ENCODE measurements at places on chromosomes 5 and 9.

GRCh38 chr9:18682907-18683306 lies 209.0 kb downstream of the ADAMTSL1 start:
- no peak for DNase-seq

GRCh38 chr5:60538426-60538825 lies 161.5 kb downstream of the DEPDC1B start:
- DNase-seq, result no peak

- no peak for DNase-seq
Observed at GRCh38 chr5:42880496-42881150, 68.9 kb upstream of the SELENOP start.

- no peak for DNase-seq
Observed at GRCh38 chr5:145162626-145163025, 672.5 kb downstream of the PRELID2 start.

- no peak for DNase-seq
Observed at GRCh38 chr9:123000371-123001068, 32.9 kb upstream of the GPR21 start.

- DNase-seq, result no peak
Observed at GRCh38 chr9:19155106-19155935, 28.0 kb upstream of the PLIN2 start.

DNA sequence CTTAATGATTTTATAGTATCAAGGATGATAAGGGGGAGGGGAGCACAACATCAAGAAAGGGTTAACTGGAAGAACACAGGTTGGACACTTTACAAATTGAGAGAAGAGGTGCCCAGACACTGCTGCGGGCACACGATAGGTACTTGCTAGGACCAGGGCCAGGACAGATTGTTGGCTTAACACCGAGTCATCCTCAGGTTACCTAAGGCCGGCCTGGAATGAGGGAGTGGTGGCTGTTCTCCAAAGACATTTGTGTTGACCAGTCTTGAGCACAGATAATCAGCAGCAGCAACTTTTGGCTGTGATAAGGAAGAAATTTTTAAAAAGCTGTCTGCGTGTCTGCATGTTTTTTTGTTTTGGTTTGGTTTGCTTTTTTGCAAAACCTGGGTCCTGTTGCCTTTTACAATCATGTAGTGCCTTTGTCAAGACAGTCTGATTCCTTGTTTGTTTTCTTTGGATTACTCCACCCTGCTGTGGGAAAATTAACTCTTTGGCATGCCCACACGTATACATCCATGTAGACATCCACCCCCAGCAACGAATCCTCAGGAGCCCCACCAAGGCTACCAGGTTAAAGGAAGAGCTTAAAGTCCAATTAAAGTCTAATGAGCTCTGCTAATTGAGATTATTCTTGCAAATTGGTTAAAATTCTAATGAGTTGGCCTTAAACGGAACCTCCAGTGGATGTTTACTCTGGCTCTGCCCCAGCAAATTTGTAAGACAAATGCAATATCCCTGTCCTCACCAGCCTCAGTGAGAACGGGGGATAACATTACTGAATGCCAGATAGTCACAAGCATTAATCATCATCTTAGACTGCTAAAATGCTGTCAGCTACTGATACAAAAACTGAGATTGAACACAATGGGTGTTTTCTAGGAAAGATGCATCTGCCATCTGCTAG lies 382.3 kb downstream of the ACTL7B start:
- peak; percentile 87 for DNase-seq

DNA sequence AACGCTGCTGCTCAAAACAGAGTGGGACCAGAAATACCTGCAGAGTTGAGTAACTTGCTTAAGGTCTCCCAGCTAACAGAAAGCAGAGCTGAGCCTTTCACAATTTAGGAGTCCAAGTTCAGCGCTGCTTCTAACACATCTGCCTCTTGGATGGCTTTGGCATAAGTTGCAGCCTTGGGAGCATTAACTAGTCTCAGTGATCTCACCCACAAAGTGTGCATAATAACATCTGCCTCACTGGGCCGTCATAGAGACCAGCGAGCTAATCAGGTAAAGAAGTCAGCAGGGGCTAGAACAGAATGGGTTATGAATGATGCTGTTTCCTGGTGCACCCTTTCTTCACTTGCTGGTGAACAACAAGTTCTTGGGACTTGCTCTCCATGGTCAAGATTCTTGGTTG lies 36.5 kb downstream of the WWC1 start:
- DNase-seq, result peak; percentile 43

- DNase-seq, result peak; percentile 47
Observed at GRCh38 chr5:34632807-34633422, 23.2 kb upstream of the RAI14 start.

DNA sequence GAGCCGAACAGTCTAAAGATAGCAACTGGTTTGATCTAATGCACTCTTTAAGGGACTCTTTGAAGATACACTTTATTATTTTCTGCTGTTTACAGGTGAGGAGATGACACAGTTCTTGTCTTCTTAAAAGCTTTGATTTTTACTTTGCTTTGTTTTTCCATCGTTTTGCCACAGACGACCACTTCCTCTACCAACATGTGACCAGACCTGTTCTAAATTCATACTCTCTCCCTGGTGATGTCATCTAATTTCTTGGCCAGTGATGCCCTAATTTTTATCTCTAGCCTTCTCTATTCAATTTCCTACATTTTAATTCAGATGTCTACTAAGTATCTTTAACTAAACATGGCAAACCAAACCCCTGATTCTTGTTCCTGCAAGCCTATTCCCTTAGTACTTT lies 583.4 kb upstream of the ITGA1 start:
- no peak for DNase-seq

DNA sequence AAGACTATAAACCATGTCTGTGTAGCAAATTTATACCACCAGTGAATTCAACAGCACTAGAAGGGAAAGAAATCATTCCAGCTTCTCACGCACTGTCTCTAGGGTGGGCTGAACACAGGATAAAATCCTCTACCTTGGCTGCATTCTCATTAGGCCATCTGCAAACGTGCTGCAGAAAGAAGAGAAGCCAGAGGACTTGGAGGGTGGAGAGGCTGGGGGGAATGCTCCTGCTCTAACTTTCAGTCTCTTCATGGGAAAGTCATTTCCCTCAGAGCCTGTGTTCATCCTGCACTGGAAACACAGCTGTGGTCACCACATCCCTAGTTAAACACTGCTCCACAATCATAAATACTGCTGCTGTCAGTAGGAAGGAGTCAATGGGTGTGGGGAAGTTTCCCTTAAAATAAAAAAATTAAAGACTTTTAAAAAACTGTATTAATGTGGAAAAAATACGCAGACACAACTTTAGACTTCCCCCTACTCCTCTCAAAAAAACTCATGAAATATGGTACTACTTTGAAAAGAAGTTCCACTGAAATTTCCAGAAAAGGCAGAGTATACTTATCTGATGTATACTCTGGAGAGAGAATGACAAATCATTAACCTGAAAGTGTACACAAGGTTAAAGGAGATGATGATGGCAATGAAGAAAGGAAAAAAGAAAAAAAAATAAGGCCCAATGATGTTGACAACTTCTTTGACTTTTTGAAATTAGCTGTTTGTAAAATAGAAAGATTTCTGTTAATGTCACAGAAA lies 46.8 kb downstream of the LHFPL2 start:
- DNase-seq, result peak; percentile 56

- DNase-seq, result no peak
Observed at GRCh38 chr5:78650531-78650930, 2.0 kb upstream of the LHFPL2 start.

- peak; percentile 99 for DNase-seq
Observed at GRCh38 chr9:121278477-121279261, 10.7 kb downstream of the GSN start.

DNA sequence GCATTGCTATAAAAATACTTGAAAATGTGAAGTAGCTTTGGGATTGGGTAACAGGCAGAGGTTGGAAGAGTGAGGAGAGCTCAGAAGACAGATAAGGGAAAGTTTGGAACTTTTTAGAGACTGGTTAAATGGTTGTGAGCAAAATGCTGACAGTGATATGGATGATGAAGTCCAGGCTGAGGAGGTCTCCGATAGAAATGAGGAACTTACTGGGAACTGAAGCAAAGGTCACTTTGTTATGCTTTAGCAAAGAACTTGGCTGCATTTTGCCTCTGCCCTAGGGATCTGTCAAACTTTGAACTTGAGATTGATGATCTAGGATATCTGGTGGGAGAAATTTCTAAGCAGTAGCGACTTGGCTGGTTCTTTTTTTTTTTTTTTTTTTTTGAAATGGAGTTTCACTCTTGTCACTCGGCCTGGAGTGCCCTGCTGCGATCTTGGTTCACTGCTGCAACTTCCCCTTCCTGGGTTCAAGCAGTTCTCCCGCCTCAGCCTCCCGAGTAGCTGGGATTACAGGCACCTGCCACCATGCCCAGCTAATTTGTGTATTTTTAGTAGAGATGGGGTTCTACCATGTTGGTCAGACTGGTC lies 998.9 kb downstream of the TLE1 start:
- no peak for DNase-seq

DNA sequence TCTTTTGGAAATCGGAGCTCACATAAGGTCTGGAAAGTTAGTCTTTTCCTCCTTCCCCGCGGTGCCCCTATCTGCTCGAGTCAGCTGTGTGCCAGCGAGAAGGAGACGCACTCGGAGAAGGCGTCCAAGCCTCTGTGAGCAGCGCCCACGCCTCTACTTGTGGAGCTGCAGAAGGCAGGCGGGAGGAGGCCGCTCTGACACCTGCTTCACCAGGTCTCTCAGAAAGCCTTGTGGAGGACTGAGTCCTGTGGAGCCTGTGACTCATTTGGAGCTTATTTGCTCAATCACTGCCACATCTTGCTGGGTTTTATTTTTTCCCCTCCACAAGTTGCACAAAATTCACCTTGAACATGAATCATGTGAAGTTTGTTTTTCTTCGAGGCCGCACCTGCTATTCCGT lies 117.5 kb downstream of the IRX2 start:
- DNase-seq, result no peak

DNA sequence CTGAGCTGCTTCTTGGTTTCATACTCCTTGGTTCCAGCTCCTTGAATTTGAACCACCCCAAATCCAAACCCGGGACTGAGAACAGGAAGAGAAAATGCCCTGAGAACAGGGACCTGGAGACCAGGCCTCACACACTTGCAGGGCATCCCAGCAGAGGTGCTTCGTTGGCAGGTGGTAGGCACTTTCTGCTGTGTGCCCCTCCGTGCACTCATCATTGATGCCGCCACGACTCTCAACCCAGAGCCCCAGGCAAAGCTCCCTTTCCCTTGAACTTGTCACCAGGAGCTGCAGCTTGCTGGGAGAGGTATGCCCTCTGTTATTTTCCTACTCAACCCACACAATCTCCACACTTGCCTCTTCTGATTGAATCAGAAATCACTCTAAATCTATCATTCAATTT lies 217.8 kb upstream of the IRX1 start:
- no peak for DNase-seq

- DNase-seq, result no peak
Observed at GRCh38 chr5:16700081-16700480, 83.3 kb upstream of the RETREG1 start.

DNA sequence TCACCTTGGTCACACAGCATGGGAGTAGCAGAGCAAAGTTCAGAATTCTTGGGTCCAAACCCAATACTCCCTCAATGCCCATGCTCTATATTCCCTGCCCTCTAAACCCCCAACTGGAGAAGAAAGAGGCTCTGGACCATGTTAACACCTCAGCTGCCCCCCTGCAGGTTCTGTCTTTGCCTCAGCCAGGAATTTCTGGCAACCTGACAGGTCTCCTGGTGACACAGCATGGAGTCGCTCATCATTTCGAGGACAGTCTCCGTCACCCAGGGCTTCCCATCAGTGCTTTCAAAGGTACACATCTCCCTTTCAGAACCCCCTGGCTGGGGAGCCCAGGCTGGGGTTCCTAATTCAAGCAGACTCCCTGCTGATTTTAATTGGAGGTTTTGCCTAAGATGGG lies 189.5 kb downstream of the BRINP1 start:
- no peak for DNase-seq

DNA sequence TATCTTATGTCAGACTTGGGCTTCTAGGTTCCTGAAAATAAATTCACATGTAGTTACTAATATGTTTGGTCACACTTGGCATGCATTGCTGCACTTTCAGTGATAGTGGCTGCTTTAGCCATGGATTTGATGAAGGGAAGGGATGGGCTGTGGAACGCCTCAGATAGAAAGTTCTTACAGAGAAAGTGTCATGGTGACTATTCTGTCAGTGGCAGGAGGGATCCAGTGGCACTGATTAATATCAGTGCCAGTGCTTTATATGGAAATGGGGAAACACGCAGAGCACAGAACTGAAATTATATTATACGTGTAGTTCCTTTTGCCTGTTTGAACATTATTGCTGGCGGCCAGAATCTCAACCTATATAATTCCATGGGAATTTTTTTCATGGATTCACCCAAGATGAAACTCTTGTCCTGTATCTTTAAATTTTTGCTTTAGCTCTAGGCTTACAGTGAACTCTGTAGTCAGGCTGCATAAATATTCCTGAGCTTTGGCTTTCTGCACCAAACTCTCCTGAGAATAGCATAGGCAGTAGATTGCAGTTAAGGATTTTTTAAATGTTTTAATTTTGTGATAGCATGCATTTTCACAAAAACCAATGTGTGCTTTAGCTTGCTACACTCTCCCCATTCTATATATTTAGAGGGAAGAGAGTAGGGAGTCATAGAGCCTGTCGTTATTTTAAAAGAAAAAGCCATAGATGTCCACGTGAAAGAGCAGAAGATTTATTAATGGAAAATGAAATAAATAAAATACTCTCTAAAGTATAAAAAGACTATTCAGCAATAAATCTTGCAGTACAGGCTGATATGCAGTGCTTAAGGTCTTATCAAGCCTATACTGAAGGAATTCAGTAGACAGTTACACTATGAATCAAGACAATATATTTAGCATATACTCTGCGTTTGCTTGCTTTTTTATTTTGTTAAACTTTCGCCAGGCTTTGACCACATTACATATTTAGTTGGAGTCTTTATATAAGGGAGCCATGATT lies 98.7 kb downstream of the EDIL3 start:
- no peak for DNase-seq

GRCh38 chr5:81506378-81506777 lies 112.4 kb upstream of the ACOT12 start:
- no peak for DNase-seq

DNA sequence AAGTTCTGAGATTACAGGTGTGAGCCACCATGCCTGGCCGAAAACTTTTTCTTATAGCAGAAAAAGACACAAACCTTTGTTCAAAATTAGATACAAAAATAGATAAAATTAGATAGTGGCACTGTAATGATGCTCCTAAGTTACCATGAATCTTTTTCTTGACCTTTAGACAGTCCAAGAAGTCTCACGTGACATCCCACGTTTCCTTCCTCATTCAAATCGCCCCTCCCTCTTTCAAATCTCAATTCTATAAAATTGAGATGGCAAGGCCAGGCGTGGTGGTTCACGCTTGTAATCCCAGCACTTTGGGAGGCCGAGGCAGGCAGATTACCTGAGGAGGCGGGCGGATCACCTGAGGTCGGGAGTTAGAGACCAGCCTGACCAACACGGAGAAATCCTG lies 7.7 kb upstream of the ZCCHC10 start:
- DNase-seq, result no peak

GRCh38 chr9:137411645-137412380 lies 11.1 kb downstream of the EXD3 start:
- DNase-seq, result peak; percentile 81

DNA sequence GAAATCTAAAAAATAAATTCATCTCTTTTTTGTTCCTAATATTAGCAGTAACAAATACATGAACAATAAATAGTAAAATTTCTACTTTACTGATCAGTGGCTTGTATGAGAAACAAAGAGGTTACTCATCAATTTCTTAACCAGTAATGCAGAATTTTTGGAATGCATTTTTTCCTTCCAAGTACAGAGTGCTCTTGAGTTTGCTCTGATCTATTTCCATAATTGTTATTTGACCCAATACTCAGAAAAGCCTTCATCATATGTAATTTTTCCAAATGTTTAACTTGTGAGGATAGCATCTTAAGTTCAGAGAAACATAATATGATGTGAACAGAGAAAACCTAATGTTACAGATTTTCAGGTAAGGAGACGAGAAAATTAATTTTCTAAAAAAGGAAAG lies 47.3 kb downstream of the FBN2 start:
- peak; percentile 39 for DNase-seq
